Activated naive CD4-positive, alpha-beta T cell treated with anti-CD3 and anti-CD28 coated beads, Interleukin-2, amount 50 U/mL, for 16 hours (primary cell): ENCODE measurements at places on chromosomes 4 and X.

DNA sequence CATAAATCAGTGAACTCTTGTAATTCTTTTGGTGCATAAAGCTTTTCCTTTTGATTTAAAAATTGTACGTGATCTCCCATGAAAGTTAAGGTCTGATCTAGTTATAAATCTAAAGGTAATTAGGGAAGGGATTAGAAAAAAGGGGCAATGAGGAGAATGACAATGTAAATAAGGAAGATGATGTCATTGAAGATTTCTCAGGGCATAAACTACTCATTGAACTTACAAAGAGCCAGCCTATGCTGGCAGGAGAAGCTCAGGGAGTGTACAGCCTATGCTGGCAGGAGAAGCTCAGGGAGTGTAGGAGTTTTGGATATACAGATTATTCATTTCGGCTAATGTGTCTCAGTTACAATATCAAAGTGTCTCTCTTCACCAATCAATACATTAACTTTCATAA is 1533.5 kb upstream of the ADGRL3 start:
- DNase-seq, result no peak

GRCh38 chrX:68146054-68146453 is 287.2 kb downstream of the OPHN1 start:
- no peak for DNase-seq

DNA sequence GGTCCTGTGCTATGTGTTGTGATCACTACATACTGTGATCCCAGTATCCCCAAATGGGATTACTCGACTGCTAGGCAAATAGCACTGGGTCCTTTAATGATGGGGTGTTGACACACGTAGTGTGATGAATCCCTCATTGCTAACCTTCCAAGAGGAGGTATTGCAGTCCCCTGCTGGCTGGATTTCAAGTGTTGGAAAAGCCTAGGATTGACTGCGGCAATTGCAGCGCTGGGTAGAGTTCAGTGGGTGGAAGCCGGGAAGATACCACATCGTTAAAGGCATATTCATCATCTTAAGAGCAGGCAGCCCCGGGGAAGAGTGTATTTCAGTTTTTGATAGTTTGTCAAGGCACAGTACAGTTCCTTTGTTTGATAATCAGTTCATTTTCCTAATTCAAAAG is 159.9 kb downstream of the TRIML1 start:
- no peak for DNase-seq

DNA sequence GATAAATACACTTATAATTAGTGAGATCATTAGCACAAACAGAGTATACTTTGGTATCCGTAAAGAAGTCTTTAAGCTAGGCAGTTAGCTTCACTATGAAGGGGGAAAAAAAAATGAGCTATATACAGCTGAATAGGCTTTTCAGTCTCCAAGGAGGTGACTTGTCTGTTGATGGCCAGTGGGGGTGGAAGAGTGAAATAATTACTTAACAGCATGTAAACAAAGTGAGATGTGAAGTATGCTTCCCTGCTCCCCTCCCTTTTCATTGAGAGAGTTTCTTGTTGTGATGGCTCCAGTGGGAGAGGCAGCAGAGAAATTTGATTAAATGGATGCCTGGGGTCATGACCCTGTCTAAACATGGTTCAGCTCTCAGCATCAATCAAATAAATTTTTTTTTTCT is 180.9 kb downstream of the DACH2 start:
- DNase-seq, result no peak

DNA sequence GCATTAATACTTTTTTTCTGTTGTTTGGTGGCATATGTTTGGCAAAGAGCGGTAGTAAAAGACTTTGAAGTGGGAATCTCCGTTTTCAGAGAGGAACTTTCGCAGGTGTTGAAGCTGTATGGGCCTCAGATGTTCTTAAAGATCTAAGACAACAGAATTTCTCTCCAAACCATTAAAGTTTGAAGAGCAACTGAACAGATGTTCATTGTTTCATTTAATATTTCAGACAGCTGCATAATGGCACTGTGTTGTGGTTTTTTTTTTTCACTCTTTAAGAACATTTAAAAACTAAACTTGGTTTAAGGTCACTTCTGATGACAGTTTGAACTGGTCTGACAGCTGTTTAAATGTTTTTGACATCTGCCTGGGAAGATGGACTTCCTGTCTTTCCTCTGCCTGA is 882.7 kb upstream of the PCDH10 start:
- no peak for DNase-seq

GRCh38 chr4:68962868-68963267 is 11.3 kb upstream of the UGT2A3 start:
- no peak for DNase-seq

- no peak for DNase-seq
Observed at GRCh38 chr4:89316931-89317366, 9.3 kb upstream of the GPRIN3 start.

- DNase-seq, result no peak
Observed at GRCh38 chr4:149264093-149264733, 551.4 kb downstream of the IQCM start.

- DNase-seq, result no peak
Observed at GRCh38 chr4:136864604-136865185, 667.6 kb downstream of the PCDH18 start.

DNA sequence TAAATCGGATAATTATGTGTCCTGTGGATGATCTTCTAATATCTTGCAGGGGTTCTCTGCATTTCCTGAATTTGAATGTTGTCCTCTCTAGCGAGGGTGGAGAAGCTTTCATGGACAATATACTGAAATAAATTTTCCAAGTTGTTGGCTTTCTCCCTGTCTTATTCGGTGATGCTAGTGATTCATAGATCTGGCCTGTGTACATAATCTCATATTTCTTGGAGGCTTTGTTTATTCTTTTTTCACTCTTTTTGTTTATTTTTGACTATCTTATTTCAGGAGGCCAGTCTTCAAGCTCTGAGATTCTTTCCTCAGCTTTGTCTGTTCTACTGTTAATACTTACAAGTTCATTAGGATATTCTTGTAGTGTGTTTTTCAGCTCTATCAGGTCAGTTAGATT is 20.7 kb upstream of the CLGN start:
- no peak for DNase-seq

DNA sequence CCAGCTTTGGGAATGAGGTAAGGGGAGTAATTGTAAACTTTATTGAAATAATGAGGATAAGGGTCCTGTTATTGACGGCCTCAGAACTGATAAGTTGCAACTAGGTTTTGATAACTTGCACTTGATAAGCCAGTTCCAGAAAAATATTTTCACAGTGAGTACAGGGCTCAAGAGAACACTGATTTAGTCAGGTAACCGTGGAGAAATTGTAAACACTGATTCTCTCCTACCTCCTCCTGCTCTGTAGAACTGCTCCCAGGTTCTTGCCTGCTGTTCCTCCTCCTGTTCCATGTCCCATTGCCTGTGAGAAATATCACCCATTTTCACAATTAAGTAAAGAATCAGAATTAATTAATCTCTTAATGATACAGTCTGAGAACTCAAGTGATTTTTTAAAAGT is 55.0 kb upstream of the CXXC4 start:
- DNase-seq, result no peak

- DNase-seq, result no peak
Observed at GRCh38 chr4:19829101-19829500, 422.6 kb upstream of the SLIT2 start.
